ENCODE measurements at places on chromosomes 3 and 15.

DNA sequence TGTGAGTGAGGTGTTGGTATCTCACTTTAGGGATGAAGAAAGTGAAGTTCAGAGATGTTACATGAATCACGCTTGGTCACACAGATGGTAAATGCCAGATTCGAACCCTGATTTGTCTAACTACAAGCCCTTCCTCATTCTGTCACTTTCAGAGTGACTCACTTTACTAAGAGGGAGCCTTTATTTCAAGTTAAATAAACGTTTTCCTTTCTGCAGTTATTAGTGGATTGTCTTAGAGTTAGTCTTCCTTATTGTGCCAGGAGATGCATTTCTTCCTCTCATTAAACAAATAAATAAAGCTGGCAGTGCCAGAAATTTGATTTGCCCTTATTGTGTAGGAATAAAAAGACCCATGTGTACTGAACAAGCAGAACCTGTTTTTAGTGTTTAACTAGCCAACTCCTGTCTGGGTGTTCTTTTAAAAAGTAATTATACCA is 162.5 kb downstream of the AKAP13 start:
- DNase-seq = no peak

GRCh38 chr3:38085311-38085942 is 46.4 kb downstream of the DLEC1 start:
- no peak for DNase-seq

DNA sequence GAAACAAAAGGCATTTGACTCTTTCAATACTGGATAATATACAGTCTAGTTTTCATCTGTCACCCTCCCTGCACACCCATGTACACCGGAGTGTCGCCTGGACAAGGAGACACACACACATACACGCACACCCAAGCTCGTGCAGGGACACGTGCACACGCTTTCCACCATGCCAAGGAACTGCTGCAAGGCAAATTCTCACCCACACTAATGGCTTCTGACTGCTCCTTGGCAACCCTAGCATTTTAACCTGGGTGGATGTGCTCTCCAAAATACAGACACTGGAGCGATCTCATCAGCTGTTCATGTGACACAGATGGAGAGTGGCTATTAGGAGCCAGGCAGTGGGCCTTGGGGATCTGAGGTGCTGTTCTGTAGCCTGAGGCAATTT is 61.6 kb downstream of the MEIS2 start:
- no peak for DNase-seq

DNA sequence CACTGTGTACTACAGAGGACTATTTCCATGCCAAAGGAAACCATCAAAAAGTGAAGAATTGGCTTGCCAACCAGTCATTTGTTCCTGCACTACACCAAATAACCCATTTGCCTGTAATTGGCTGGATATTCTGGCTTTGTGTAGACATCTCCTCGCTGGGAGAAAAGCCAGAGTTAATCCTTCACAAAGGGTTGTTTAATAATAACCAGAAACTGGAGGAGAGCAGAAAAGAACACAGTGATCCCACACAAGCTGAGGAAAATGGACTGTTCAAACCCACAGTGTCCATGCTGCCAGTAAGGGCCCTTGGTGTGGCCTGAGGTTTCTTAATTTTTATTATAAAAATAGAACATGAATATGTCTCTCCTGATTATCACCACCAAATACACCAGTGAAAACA is 294.0 kb downstream of the RORA start:
- no peak for DNase-seq

- no peak for DNase-seq
Measured at GRCh38 chr3:16769525-16769924, 115.2 kb upstream of the PLCL2 start.

- DNase-seq = no peak
Measured at GRCh38 chr15:52028431-52029093, 9.5 kb downstream of the MAPK6 start.

- DNase-seq = no peak
Measured at GRCh38 chr3:106302451-106303221, 433.8 kb upstream of the CBLB start.

- no peak for DNase-seq
Measured at GRCh38 chr3:29751647-29752314, 470.9 kb downstream of the RBMS3 start.

GRCh38 chr3:42569593-42570142 is 12.1 kb downstream of the SEC22C start:
- no peak for DNase-seq

DNA sequence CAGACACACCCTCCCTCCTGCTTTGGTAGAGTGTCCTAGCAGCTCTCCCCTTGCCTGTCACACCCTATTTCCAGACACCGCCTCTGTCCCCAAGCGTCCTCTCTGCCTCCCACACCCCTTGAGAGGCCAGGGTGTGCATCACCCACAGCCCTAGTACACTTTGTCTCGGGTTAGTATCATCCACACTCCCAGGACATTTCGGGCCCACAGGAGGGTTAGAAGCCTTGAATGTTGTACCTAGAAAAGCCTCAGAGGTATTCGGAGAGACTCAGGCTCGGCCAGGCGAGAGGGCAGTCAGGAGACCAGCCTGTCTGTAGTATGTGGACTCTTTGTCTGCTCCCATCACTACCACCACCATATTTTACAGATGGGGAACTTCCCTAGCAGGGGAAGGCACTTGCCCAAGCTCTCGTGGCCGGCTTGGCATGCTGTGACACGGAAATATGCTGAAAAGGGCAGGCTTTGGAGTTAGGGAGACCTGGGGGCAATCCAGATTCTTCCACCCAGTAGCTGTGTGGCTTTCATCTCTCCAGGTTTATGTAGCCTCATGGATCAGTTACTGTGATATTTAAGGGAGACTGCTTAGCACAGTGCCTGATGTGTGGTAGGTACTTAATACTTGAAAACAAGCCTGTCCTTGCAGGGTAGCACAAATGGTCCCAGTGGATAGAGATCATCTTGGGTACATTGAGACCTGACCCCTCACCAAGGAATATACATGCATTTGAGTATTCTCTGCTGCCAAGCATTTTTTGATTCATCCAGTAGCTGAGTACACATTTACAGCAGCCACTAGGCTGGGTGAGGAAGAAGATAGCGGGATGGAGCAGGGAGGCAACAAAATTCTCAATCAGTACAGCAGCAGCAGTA is 1.4 kb downstream of the TMEM43 start:
- DNase-seq = no peak

DNA sequence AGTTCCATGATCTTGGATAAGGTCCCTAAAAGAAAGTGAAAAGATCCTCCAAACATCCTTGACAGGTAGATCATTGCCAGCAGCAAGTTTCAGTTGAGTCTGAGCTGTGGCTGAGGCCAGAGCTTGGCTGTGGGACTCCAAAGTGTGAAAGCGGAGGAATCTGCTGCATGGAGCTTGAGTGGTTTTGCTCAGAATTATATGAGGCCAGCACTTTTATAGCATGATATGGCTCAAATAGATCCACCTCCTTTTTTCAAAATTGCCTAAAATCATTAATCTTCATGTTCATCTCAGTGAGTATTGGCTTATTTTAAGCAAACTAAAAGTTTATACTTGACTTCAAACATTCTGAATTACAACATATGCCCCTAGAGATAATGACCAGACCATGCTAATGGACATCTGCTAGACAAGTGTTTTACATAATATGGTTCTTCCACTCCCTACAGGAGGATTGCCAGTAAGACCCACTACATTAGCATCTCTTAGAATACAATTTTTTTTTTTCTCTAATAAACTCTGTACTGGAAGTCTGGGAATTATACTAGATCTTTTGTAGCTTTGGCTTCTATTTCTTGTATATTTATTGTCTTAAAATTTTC is 368.1 kb downstream of the ZPLD1 start:
- no peak for DNase-seq

GRCh38 chr15:88144921-88145653 is 111.5 kb downstream of the NTRK3 start:
- no peak for DNase-seq

GRCh38 chr3:51974277-51974962 is 444 bp upstream of the ABHD14A start:
- no peak for DNase-seq

- DNase-seq = no peak
Measured at GRCh38 chr3:99543796-99544195, 94.6 kb upstream of the COL8A1 start.

- no peak for DNase-seq
Measured at GRCh38 chr15:51780636-51781035, 29.2 kb downstream of the TMOD2 start.

- peak; percentile 80 for DNase-seq
Measured at GRCh38 chr3:69838217-69838616, 99.0 kb downstream of the MITF start.
